ENCODE measurements at places on chromosomes 5 and 9.

DNA sequence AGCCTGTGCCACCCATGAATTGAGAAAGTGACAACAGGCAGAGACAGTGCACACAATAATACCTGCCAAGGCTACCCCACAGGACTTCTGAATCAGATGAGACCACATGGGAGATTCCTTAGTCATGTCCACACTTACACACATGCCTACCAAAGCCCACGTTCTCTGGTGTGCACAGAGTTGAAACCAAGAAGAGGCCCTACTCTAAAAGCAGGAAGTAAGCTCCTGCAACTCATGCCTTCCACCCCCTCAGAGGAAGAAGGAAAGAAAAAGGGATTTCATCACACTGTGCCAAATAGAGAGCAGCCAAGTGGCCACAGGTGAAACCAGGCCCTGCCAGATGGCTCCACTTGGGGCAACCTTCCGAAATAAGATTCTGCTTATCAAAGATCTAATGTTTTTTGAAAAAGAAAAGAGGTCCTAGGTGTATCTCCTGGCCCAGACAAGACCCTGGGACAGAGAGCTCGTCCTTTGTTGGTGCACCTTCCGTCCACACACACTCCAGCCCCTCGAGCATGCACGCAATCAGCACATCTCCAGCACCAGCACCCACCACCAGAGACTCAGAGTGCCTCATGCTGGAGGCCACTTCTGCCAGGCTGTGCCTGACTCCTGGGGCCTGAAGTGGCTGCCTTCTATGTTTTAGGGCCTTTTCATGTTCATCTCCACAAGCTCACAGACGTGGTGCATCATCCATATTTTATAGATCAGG is 114.6 kb upstream of the SPOCK1 start:
- no peak for DNase-seq

GRCh38 chr5:55645304-55645703 is 66.8 kb downstream of the SLC38A9 start:
- no peak for DNase-seq

GRCh38 chr9:94889628-94890027 is 163.1 kb downstream of the AOPEP start:
- DNase-seq: no peak

DNA sequence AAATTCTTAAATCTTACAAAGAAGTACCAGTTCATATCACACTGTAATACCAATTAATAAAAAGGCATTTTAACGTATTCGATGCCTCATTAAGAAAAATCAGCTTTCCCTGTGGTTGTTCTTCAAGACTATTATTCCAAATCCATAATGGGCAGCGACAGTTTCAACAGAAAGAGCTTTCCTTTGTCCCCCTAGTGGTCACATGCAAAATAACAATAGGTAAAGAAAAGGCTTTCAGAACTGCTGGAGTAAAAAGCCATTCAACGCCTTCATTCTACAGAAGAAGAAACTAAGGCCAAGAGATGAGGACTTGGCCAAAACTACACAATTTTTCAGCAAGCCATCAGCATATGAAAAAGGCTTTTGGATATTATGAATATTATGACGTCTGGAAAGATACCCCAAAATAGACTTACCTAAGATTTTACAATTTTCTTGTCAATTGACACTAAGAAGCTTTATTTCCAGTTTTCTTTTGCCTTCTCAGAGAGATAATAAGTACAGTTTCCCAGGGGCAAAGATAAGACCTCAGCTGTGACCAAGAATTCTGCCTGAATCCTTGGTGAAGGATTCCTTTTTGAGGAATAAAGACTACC is 6.7 kb upstream of the CDH6 start:
- no peak for DNase-seq

- DNase-seq: no peak
Measured at GRCh38 chr9:27377147-27377807, 80.3 kb upstream of the EQTN start.

Data from liver (tissue), 10 donors.